HS-5 (cell line): ENCODE measurements at places on chromosomes 6 and 20.

DNA sequence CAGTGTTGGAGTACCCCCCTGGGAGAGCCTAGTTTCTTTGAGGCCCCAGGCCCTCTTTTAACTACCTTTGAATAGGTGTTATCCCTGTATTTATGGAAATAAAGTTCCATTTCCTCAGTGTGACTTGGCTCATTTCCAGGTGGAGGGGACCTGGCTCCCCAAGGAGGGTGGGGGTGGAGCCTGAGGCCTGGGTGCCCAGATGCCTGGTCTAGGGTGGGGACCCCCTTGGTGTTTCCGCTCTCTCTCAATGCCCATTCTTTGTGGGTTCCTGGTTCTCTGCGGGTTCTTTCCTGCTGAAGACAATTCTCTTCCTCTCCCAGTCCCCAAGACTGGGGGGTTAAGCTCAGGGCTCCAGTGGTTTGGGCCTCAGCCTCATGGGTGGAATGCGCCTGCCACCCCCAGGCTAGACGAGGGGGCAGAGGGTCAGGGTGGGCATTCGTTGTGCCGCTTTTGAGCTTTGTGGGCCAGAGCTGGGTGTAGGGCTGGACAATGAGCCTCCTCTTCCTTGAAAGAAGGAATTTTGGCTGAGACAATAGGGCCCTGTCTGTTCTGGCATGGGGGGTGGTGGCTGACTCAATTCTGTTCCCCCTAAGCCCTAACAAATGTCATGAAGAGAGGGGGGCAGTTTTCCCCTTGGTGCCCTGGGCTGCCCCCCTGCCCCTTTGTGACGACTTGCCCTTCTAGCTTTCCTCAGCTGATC is 686 bp upstream of the EGFL8 start:
- DNase-seq, result no peak

DNA sequence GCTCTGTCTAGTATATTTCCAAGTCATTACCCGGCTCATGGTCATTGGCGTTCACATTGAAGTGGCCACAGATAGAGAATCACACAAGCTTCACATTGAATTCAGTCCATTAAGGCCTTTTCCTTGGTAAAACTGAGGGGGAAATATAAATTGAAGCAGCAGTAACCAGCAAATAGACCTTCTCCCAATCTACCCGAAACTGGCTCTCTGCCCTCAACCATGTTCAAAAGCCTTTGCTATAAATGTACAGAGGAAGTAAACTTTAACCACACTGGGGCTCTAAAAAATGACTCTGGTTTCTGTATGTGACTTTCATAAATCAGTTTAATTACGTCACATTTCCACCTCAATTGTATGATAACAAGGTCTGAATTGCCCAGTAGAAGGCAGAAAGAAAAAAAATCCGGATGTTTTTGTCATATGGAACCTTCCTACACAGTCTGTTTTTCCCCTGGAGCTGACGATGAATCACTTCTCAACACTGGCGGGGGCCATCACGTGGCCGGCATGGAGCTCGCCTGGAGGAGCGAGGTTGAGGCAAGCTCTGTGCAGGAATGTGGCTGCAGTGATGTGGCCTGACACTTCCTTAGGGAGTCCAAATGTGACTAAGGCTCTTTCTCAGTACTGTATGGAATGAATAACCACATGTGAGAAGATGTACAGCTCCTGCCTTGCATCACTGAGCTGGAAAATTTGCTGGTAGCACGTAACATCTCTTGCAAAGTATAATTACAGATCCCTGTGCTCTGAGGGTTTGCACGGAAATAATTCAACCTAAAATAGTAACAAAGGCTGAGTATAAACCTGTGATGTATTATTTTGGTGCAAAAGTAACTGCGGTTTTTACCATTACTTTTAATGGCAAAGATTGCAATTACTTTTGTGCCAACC is 58.6 kb upstream of the SNX9 start:
- peak; percentile 98 for DNase-seq

- no peak for DNase-seq
These were observed 496.6 kb upstream of the EPHA7 start for GRCh38 chr6:93915961-93916360.

DNA sequence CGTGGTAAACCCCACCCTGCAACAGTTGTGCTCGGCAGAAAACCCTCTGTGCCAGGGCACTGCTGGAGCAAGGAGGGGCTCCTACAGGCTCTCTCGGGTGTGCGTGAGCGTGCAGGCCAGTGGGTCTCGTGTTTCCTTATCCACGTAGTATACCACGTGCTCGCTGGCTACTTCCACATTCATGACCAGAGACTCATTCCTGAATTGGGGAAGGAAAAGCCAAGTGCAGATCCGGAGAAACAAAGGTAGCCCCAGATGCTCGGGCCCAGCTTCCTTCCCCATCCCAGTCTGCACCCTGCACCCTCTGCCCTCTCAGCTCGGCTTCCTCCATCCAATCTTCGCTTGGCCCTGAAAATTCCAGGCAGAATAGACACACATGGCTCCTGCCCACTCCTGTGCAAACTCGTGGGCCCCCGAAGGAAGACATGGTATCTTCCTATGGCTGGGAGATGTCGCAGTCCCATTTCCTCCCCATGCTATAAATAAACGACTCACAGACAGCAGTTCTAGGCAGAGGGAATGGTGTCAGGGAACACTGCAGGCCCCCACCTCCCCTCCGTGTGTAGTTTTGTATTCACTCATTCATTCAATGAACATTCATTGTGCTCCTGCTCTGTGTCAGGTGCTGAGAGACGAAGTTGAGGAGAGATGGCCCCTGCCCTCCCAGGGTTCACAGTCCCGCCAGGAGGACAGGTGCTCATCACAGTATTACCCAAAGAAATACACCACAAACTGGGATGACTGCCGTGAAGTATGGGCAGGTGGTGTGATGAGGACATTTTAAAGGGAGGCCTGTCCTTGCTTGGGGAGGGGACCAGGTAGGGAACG is 29.6 kb downstream of the NPEPL1 start:
- DNase-seq, result no peak

DNA sequence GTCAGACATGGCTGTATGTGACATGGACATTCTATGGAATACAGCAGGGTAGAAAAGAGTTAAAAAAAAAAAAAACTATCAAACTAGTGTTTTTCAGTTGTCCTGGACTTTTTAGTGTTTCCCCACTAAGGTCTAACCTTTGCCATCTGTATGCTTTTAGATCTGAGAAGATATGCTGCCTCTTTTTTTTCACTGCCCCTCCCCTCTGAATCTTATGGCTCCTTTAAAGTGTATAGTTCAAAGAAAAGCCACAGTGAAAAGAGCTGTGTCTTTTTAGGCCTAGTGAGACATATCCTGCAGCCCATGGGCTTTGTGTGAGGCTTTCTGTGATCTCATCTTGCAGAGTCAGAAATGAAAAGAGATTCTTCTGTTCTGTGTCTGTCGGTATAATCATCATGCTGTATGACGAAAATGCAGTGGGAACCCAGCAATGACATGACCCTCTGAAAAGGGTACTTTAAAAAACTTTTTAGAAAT is 29.3 kb downstream of the ADGRG6 start:
- no peak for DNase-seq

DNA sequence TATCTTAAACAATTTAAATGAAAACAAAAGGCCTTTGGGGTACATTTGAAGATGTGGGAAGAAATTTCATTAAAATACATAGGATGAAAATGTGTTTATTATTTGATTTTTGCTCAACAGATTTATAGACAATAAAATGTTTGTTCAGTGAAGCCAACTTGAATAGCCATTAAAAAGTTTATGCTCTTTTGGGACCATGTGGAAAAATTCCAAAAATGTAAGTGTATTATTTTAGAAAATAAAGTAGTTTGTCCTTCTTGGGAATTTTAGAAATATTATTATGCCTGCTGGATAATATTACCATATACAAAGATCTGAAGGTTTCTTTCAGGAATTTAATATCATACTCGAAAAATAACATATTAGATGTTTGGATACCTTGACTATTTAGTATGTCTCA is 131.3 kb downstream of the EPM2A start:
- no peak for DNase-seq

DNA sequence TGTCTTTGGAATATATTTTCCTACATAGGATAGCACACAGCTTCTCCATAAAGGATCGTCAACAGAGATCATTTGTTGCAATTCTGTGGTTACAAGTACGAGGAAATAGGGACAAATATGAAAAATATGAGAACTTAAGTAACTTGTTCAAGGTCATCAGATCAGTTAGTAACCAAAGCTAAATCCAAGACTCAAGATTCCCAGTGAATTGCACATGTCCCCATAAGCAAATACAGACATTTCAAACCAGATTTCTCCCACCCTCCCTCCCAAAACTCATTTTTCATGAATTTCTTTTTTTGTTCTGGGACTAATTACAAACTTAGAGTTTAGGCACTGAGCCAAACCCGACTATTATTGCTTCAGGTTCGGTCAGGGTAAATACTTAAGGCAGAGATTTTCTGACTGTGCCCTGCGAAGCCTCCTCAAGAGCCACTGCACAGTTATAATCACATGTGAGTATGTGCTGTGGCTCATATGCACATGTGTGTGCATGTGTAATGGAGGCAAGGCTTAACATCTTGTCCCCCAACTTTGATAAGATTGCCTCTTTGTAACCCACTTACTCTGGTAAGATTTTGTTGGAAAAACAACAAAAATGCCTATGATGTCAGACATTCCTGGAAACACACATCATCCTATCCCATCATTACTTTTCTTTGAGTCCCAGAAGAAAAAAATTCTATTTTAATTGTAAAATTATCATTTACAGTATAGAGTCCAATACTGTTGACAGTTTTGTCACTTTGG is 216.2 kb downstream of the CD83 start:
- DNase-seq, result no peak

DNA sequence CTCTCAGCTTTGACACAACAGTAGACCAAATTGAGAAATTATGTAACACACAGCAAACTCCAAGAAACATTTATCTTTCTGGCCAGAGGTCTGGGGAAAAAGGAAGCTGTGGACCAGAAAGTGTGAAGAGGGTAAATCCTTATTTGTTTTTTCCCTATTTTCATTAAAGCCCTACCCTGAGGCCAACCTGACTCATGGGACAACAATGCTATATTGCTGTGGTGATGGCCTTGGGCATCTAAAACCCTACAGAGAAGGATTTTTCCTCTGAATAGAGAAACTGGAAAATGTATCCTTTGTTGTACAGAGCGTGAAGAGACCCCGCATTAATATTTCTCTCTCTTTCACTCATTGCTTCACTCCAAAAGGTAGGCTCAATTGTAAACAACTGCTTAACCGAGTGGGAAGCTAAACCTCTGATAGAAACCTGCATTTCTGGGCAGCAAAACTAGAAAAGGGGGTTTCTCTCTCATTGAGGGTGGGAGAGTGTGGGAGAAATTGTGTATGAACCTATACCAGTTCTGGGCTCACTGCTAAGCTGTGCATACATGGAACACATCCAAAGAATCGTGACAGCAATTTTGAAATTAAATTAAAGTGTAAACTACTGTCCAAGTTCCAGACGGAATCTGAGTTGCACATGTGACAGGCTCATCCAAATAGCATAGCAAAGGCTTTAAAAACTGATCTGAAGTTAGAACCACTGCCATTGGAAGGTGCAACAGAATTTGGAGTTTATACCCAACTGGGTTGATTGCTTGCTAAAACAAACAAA is 175.5 kb downstream of the CLVS2 start:
- no peak for DNase-seq

DNA sequence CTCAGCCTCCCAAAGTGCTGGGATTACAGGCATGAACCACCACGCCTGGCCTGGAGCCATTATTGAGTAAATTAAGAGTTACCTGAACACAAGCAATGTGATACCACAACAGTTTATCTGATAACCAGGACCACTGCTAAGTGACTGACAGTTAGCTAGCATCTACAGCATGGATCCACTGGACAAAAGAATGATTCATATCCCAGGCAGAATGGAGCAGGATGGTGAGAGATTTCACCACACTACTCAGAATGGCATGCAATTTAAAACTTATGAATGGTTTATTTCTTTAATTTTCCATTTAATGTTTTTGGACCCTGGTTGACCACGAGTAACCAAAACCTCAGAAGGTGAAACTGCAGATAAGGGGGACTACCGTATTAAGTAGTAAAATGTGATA is 48.6 kb downstream of the RALGAPA2 start:
- DNase-seq, result no peak

DNA sequence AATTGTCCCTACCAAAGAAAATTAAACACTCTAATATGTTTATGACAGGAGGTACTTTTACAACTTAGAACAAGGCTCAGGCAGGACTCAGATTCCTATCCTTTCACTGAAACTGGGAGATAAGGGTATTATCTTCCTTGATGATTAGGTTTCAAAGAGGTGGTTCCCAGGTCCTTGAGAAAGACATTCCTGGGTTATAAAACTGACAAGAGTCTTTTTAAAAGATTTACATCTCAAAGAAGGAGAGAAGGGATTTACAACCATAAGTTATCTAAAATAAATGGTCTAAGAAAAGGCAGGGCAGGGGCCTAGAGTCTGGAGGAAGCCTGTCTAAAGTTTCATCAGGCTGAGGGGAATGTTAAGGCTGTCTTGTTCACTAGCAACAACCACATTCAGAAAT is 1492.5 kb downstream of the HACE1 start:
- no peak for DNase-seq

DNA sequence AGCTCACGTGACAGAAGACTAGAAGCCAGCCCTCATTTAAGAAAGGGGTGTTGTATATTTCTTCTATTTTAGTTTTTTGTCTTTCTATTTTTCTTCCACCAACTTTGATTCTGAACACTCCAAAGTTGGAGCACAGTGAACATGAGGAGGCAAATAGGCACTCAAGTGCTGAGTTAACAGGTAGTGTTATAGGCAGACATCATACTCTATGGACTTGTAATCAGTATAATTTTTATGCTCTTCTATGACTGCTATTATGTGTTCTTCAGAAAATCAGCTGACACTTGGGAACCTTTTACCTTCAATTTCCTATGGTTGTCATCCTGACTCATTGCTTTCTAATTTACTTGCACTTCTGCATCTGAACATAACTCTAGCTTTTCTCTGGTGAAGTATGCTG is 396.3 kb upstream of the EYS start:
- no peak for DNase-seq

DNA sequence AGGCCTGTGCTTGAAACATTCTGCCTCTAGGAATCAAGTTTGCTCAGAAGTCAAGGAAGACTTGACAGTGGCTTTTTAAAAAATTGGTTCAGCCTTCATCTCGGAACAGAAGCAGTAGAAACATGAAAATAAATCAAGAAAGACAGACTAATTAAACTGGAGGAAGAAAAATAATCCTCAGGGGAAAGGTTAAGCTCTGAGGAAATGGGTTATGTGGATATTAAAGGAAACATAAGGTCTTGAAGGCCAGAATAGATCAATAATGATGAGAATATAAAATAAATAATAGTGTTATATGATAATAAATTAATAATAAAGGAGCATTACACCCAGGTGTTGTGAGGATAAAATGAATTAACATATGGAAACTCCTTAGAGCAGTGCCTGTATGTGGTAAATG is 121.7 kb downstream of the GPR63 start:
- DNase-seq, result no peak

DNA sequence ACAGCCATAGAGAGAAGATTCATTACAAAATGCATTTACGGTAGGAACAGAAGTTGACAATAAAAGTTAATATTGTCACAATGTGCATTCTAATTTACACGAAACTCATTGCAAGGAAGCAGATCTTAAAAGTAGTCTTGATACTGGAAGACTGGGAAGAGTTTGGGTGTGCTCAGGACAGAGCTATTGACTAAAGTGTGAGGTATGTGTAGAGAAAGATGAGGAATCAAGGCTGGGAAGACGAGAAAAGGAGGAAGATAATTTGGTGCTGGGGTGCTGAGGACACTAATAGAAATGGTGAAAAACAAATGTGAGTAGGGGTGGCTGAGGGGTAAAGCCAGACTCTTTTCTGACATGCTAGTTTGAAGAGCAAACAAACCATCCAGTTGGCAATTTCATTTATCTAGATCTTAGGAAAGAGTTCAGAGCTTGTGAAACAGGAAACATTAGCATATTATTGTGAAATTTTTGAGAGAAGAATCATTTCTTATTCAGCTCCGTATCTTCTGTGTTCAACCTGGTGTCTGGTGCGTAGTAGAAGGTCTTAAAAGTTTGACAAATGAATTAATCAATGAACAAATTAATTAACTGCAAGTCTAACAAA is 72.7 kb downstream of the ELOVL4 start:
- no peak for DNase-seq
